Stimulated activated CD4-positive, alpha-beta T cell treated with anti-CD3 and anti-CD28 coated beads, Interleukin-4, amount 100 ng/mL, for 1 hour (primary cell): ENCODE measurements at places on chromosomes 2 and 18.
A peak's percentile ranks its signal among the peaks of the same experiment; 100 is the strongest.

- DNase-seq = no peak
Measured at GRCh38 chr2:190815226-190815625, 65.4 kb upstream of the GLS start.

GRCh38 chr2:144198116-144198515, 321.8 kb downstream of the ZEB2 start:
- DNase-seq = no peak

- no peak for DNase-seq
Measured at GRCh38 chr18:33729556-33729955, 151.5 kb downstream of the ASXL3 start.

- DNase-seq = no peak
Measured at GRCh38 chr2:190677255-190677654, 28.4 kb downstream of the NAB1 start.

- DNase-seq = peak; percentile 26
Measured at GRCh38 chr18:13726972-13727331, 479 bp downstream of the RNMT start.

DNA sequence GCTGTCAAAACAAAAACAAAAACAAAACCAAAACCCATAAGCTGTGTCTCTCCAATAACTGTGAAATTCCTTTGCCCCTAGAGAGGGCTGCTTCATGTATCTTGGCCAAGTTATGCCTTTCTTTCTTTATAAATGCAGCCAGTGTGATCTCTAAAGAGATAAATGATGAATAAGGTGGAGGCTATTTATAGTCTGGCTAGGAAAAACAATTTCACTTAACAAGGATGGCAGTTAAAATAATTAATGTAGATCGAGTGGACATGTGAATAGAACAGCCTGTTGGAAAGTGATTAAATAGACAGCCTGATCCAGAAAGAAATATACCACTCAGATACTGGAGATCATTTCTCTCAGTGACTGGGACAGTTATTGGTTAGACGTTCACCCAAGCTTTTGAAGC, 1666.9 kb upstream of the CELF4 start:
- DNase-seq = no peak

DNA sequence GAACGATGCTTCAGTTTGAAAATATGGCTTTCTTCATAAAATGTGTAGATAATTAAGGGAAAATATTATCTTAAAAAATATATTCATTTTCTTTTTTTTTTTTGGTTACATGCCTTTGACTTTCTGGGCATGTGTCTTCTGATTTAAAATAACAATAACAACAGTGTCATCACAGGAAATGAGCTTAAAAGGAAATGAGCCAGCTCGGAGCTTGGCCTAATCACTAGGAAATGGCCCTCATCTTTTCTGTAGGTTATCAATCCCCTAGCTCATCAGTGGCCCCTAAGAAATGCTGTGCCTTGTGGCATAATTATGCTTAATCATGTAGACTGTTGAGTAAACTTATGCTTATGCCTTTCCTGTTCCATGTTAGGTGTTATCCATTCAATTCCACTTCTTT, 141.8 kb upstream of the FHL2 start:
- DNase-seq = no peak

- DNase-seq = no peak
Measured at GRCh38 chr2:72781480-72781879, 44.4 kb downstream of the EXOC6B start.

DNA sequence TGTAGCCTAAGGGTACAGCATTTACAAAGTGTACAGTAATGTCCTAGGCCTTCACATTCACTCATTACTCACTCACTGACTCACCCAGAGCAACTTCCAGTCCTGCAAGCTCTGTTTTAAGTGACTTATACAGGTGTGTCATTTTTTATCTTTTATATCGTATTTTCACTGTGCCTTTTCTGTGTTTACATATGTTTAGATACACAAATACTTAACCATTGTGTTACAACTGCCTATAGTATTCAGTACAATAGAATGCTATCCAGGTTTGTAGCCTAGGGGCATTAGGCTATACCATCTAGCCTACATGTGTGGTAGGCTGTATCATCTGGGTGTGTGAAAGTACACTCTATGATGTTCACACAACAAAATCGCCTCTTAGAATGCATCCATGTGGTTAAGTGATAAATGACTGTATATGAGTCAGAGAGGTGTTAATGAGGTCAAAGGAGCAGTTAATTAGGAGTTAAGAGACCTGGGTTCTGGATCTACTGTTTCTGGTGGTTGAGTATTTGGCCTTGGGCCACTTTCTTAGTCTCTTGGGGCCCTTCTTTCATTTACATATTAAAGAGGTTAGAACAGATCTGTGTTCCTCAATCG, 149.1 kb downstream of the GREB1L start:
- no peak for DNase-seq

GRCh38 chr2:95289253-95289652, 7.9 kb upstream of the KCNIP3 start:
- DNase-seq = no peak

- no peak for DNase-seq
Measured at GRCh38 chr2:232339121-232340081, 39.1 kb upstream of the ALPP start.

DNA sequence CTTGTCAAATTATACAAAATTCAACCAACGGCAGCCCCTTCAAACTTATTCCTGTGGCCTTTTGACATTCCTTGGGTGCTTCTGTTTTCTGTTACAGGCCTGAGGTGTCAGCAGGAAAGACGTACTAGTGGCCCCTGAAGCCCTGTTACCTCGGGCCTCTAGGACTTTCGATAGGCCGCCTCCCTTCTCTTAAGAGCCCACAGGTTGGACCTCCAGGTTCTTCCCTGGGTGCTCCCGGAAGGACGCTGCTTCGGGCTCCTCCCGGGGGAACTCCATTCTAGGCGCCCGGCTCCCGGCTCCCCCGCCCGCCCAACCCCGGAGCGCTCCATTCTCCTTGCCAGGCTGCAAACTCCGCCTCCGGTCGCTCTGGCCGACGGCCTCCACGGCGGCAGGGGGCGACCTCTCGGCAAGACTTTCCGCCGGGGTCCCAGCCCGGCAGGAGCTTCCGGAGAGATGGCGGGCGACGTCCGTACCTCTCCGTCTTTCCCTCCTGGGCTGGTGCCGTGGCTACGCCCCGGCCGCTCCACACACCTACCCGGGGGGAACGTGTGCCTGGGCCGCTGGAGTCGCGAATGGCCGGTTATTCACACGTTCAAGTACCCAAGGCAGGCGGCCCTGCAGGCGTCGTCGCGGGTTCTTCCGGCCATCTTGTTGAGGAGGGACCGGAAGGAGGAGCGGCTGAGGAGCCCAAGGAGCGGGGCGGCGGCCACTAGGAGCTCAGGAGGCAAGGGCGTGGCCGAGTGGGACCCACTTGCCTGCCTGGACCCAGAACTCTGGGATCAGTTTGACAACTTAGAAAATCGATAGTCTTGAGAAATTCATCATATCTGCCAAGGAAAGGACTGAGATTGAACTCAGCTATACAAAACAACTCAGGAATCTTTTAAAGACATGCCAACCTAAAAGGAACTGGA, 27.5 kb downstream of the BOLA3 start:
- peak; percentile 85 for DNase-seq

GRCh38 chr2:240503375-240503774, 54.4 kb downstream of the ANKMY1 start:
- no peak for DNase-seq

DNA sequence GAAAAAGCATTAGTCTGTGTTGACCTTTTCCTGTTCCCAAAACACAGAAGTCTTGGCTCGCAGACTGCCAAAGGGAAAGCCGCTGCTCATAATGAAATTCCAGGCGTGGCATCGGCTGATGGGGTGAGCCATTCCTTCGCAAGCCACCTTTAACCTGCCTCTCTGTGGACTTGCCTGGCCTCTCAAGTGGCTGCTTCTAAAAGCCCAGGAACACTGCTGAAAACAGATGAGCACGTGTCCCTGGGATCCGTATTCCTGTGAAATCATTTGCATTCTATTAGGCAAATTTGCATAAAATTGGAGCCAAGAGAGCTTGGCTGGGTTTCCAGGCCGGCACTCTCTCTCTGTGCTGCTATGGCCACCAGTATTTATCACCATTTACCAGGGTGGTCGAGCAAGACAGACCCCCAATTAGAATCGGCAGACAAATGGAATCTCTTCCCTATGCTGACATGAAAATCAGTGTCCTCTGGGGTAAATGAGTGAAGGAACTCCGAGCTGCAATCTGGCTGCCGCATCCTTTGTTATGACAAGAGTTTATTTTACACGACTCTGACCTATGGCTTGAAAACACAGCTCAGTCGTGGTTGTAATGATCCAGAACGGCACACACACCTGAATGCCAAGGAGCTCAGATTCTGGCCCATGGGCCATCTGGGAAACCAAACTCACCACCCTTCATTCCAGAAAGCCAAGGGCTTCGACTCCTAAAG, 21.7 kb downstream of the BCL2 start:
- DNase-seq = no peak

- no peak for DNase-seq
Measured at GRCh38 chr18:9755615-9756014, 47.5 kb downstream of the RAB31 start.

DNA sequence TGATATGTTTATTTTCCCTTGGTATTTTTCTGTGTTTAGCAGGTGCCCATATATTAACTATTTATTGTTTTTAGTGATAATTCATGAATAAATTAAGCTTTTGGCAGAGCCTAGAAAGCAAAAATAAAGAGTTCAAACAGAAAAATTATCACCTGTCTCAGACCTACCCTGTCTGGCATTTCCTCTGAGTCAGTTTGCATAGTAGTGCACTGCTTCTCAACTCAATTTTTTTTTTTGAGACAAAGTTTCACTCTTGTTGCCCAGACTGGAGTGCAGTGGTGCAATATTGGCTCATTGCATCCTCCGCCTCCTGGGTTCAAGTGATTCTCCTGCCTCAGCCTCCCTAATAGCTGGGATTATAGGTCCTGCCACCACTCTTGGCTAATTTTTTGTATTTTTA, 793.9 kb downstream of the SUCLG1 start:
- no peak for DNase-seq

DNA sequence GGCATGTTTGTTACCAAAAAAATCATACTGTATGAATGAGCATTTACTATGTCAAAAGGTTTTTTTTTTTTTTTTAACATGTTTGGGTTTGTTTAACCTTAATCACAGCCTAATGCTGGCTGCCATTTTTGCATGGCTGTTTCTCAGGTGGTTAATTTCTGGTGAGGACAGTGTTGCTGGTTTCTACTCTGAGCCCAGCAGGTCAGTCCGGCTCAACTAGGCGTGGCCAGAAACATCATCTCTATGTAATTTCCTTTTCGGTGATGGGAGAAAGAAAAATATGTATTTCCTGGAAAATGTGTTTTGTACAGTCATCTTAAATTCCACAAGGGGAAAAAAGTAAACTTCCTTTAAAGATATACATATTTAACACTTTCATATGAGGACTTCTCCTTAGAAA, 24.9 kb upstream of the BZW1 start:
- no peak for DNase-seq

- no peak for DNase-seq
Measured at GRCh38 chr2:974502-974901, 23.9 kb downstream of the SNTG2 start.

- DNase-seq = no peak
Measured at GRCh38 chr2:88187927-88188326, 17.8 kb downstream of the THNSL2 start.

GRCh38 chr2:127105656-127106456, 1.1 kb downstream of the BIN1 start:
- no peak for DNase-seq

DNA sequence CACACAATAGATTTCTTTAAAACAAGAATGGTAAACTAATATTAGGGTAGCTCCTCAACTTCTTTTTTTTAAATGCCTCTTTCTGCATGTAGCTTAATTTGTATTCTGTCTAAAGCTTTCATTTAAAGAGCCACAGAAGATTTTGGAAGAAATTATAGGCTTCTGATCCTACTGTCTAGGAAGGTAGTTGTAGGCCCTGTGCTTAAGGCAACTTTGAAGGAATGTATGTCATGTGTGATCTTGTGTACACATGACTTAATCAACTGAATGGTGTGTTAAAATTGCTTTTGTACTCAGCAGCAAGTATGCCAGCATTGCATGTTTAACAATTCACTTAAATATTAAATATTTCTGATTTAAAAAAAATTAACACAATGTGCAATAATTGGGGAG, 51.5 kb upstream of the LYPD6 start:
- DNase-seq = no peak

DNA sequence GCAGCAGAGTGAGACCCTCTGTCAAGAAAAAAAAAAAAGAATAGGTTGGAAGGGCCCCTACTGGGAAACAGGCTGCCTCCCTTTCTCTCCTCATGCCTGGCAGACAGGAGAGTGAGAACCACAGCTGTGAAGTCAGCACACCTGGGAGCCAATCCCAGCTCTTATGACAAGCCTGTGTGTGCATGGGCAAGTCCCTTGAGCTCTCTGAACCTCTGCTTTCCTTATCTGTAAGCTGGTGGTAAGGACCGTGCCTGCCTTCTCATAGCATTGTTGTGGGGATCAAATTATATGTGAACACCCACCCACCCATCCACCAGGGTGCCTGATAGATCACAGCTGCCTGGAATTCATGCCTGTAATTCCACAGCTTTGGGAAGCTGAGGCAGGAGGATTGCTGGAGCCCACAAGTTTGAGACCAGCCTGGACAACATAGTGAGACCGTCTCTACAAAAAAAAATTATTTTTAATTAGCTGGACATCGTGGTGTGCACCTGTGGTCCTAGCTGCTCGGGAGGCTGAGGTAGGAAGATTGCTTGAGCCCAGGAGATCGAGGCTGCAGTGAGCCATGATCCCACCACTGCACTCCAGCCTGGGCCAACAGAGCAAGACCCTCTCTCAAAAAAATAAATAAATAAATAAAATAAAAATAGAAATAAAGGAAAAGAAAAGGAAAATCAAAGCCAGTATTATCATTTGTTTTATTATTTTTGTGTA, 66.9 kb upstream of the MCFD2 start:
- no peak for DNase-seq

GRCh38 chr18:26549263-26550094, 1.1 kb upstream of the KCTD1 start:
- peak; percentile 6 for DNase-seq

DNA sequence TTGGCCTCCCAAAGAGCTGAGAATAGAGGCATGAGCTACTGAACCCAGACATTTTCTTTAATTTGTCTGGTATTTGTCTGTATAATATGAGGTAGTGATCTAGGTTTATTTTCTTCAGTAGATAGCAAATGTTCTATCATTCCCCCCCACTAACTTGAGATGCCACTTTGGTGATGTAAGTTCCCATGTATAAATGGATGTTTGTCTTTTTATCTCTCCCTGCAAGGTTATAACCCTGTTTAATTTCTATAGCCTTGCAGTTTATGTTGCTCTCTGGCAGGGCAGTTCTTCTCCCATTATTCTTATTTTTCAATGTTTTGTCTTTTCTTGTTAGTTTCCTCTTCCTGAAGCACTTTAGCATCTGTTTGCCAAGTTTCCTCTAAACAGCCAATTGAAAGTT, 39.1 kb upstream of the MAP4K4 start:
- no peak for DNase-seq
